Activated CD4-positive, CD25-positive, alpha-beta regulatory T cell treated with anti-CD3 and anti-CD28 coated beads, Interleukin-2, amount 50 U/mL, for 24 hours (primary cell): ENCODE measurements at places on chromosomes 1 and 21.

- no peak for ATAC-seq
Observed at GRCh38 chr1:911875-912739, 11.6 kb upstream of the SAMD11 start.

DNA sequence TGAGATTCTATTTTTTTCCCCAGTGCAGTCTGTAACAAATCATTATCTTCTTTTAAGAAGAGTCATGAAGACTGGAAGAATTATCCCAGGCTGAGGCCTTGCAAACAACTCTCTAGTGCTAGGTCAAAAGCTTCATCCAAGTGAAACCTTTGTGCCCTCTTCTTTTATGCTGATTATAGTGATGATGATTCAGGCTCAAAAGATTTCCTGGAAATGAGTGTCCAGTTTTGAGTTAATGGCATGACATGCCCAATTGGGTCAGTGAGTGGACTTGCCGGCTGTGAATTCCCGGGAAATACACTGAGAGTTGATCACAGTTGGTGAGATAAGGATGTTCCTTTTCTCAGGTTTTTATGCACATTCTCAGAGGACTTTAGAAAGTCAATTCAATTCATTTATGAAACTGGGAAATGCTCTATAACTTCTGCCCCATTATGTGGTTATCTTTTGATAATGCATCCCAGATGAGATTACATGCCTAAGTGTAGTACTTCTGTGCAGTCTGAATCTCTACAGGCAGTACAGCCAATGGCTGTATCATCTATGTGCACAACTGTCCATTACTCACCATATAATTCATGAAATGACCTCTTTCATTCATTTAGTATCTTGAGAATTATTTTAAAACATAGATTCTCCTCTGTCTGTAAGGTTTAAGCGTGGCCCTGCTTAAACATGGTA lies 66.2 kb downstream of the S1PR1 start:
- no peak for ATAC-seq

GRCh38 chr1:101603726-101604125 lies 366.9 kb downstream of the S1PR1 start:
- ATAC-seq, result no peak

- ATAC-seq, result no peak
Observed at GRCh38 chr1:44407430-44408211, 2.6 kb downstream of the RNF220 start.

GRCh38 chr1:204368996-204369726 lies 9.4 kb upstream of the PLEKHA6 start:
- ATAC-seq, result no peak

- ATAC-seq, result no peak
Observed at GRCh38 chr1:157147906-157148700, 9.9 kb upstream of the ETV3 start.

- no peak for ATAC-seq
Observed at GRCh38 chr1:56416495-56416894, 162.9 kb downstream of the PLPP3 start.

DNA sequence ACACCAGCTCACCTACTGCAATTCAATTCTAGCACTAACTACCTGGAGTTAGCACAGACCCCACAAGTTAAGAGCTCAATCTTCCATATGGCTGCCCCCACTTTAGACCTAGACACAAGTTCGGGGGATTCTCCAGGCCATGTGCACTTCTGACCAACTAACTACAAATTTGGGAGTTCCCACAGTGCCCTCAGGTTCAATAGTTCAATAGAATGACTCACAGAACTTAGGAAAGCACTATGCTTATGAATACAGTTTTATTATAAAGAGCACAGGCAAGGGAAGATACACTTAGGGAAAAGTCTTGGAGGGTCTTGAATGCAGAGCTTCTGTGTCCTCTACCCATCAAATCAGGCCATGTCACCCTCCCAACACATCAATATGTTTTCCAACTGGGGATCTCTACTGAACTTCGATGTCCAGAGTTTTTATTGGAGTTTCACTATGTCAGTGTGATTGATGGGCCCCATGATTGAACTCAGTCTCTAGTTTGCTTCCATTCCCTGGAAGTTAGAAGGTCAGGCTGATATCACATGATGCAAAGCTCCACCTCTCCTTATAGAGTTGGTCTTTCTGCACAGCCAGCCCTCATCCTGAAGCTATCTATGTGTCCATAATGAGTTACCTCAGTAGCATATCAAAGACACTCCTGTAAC lies 46.1 kb downstream of the RAVER2 start:
- no peak for ATAC-seq

DNA sequence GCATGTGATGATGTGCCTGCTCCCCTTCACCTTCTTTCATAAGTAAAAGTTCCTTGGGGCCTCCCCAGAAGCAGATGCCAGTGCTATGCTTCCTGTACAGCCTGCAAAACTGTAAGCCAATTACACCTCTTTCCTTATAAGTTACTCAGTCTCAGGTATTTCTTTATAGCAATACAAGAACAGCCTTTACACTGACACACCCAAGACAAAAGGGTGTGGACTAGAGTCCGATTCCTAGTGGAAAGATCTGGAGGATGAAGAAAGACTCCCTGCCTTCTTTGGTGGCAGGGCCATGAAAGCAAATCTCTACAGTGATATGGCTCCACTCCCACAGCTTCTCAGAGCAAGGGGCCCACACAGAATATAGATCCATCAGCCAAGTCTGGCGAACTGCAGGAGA lies 209.7 kb upstream of the ST6GALNAC5 start:
- ATAC-seq, result no peak

DNA sequence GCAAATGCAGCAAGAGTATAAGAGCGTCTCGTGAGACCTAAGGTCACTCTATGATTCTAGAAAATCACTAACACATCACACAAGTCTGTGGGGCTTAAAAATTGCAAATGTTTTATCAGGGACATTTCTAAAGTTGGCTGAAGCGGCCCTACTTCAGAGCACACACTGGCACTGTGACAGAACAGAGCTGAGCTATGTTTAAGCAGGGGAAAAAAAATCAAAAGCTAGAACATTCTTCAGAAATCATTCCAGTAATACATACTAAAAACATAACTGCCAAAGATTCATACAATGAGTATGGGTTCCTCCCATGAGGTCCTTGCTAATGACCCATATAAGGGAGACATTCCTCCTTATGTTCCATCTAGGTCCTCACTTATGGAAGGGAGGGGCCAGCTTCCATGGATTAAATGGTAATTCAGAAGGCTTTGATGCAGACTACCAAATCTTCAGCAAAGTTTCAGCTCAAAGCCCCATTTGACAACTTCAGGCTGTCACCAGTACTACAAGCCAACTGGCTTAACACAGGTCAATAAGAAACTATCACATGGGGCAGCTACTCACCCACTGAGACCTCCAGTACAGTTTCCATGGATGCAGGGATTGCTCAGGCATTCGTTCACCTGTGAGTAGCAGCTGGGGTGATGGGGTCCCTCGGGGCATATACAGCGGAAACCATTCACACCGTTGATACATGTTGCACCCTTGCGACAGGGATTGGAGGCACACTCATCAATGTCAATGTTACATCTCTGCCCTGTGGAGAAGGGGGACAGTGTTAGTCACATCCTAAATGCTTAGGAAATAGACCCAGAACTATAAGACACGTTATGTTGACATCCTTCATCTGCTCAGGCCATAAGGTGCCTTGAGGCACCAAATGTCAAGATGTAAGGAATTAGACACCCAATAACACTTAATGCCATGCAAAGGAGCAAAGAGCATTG lies 58.4 kb upstream of the ADAM30 start:
- no peak for ATAC-seq

DNA sequence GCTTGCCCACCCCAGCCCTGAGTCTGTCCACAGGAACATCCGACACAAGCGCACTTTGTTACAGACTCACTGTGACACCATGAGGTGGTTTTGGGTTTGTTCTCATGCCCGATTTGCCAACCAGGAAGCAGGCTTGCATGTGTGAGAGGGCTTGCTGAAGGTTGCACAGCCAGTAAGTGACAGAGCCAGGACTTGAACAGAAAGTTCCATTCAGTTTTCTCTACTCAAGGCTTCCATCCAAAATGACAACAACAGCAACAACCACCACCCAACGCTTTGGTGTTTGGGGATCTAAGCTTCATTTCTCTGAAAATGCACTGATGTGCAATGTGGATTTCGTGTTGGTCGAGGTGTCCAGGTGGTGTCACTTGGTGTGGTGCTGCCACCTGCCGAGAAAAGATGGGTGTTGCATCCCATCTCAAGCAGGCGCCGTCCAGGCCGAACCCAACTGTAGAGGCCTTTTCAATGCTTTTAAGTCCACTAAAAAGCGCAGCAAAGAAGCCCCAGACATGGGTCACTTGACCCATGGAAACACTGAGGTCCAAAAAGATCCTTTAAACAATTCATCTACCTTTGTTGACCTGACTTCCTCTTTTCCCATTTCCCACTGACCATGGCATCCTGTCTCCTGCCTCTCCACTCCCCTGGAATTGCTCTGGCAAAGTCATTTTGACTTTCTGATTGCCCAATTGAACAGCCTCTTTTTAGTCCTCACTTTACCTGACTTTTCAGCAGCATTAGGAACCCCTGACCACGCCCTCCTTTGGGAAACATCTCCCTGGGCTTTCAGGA lies 12.2 kb downstream of the CITED4 start:
- ATAC-seq, result peak; percentile 83

GRCh38 chr1:104794035-104794434 lies 1044.3 kb downstream of the AMY1C start:
- ATAC-seq, result no peak

DNA sequence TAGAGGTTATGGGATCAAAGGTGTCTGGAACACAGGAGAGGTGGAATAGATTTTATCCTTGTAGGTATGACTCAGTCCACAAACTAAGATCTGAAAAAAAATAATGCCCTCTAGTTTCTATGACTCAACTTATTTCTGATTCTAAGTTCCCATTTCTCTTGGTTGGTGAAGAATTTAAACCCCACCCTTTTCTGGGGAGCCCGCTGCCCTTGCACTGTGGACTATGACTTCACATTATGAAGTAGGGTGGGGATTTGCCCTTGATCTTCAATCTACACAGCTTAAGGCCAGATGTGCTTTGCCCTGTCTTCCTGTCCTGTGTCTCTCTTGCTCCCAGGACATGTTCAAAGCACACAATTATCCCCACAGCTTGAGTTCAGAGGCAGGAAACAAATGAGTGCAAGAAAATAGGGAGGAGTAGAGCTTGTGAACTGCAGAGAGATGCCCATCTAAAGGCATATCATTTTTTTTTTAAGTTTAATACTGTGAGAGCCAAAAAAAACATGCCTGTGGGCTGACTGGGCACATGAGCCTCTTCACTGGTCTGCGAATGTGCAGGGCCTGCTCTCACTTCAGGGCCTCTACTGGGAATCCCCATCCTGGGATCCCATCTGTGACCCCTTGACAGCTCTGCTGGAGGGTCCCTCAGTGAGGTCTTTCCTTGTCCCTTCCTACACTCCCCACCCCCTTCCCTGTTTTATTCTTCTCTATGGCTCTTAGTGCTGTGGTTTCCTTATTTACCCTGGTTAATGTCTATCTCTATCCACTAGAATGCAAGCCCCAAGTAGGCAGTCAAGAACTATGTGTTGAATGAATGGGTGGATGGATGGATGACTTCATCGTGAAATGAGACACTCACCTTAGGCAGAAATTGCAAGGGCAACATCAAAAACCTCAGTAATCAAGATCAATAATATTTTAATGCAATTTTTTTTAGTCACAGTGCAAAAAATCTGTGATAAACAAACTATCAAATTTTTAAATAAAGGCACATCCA lies 61.5 kb downstream of the CD58 start:
- peak; percentile 53 for ATAC-seq

DNA sequence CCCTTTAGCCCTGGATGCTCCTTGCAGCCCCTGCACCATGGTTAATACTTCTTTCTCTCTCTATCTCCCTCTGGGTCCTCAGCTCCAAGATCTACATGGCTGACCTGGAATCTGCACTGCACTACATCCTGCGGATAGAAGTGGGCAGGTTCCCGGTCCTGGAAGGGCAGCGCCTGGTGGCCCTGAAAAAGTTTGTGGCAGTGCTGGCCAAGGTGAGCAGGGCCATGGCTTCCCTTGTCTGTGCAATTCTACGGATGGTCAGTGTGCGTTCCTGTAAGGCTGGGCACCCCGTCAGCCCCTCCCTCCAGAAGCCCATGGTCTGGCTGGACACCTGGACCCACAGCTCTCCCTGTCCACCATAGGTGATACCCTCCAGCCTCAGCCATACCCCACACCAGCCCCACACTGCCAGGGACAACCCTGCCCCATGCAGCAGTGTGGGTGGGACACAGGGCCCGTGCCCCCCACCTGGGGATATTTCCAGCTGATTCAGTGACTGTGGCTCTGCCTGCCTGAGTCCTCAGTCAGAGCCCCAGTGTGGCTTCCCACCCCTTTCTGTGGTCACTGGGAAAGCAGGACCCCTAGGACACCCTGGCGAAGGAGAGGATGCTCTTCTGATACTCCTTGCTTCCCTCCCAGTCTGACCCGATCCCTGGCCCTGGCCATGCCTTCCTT lies 31.4 kb downstream of the QSOX1 start:
- ATAC-seq, result no peak

GRCh38 chr1:41641475-41641814 lies 157.0 kb upstream of the EDN2 start:
- no peak for ATAC-seq

DNA sequence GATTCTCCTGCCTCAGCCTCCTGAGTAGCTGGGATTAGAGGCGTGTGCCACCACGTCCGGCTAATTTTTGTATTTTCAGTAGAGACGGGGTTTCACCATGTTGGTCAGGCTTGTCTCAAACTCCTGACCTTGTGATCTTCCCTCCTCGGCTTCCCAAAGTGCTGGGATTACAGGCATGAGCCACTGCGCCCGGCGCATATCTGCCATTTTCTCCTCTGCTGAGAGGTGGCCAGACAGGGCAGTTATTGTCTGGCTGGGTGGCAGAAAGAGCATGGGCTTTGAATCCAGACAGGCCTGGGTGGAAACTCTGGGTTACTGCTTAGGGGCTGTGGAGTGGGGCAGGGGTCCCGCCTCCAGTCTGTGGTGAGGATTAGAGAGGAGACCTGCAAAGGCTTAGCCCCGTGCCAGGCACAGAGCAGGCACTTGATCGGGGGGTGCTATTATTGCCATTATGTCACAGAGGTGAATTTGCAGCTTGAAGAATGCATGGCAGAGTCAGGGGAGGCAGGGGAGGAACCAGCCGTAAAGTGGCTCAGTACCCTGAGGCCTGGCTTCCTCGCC lies 73.9 kb downstream of the MAN1C1 start:
- no peak for ATAC-seq

DNA sequence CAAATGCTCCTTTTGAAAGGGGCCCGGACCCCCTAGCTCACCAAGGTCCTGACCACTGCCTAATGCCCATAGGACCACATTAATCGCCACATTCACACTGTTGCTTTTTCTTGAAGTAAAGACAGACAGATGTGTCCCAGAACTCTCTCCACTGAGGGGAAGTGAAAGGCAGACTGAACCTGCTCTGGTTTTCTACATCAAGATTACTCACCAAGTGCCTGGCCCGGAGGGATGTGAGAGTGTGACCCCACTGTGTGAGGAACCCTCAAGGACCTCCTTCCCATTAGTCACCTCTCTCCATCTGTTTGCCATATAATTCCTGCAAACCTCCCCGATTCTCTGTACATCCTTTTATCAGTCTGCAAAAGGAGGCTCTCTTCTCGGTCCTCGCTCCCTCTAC lies 381.5 kb downstream of the OMA1 start:
- ATAC-seq, result no peak
